ENCODE measurements at places on chromosomes 6 and 20. TPM values are rescaled to one million over a fixed set of nuclear protein-coding genes. Genes with fewer than 3 reads are reported as not detected.

DNA sequence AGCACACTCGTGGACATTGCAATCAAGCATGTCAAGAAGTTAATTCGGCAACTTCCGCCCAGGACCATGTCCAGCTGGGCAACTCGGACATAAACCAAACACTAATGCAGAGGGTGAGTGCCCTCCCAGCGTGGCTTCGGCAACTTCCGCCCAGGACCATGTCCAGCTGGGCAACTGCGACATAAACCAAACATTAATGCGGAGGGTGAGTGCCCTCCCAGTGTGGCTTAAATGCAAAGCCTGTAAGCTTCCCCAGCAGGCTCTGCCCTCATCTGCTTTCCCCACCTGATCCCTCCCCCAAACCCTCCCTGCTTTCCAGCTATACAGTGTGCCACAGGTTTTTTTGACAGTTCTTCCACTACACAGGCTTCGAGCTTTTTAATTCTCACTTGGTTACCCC is 143.4 kb downstream of the PXDC1 start:
- DNase-seq = peak; percentile 55
- no peak overlapping the region for H3K27ac ChIP-seq
- H3K27me3 ChIP-seq = no peaks in the 10 kb centered on the region
- no peaks in the 10 kb centered on the region for H3K36me3 ChIP-seq
- peaks cover 28% of the 10 kb centered on the region for H3K4me1 ChIP-seq
- H3K4me3 ChIP-seq = no peak overlapping the region

GRCh38 chr20:24497851-24498250 is 28.4 kb downstream of the SYNDIG1 start:
- no peak overlapping the region for H3K27ac ChIP-seq
- no peaks in the 10 kb centered on the region for H3K36me3 ChIP-seq
- no peaks in the 10 kb centered on the region for H3K4me1 ChIP-seq
- H3K27me3 ChIP-seq = no peaks in the 10 kb centered on the region

BCL2L1 gene
- 57.2 TPM for total RNA-seq

GRCh38 chr6:26022132-26022472 is 59.5 kb downstream of the TRIM38 start:
- DNase-seq = no peak
- H3K4me3 ChIP-seq = peak overlapping the region; percentile 56
- H3K4me1 ChIP-seq = peaks cover 5% of the 10 kb centered on the region
- no peaks in the 10 kb centered on the region for H3K27me3 ChIP-seq
